ENCODE measurements at places on chromosomes 2 and 18.
A peak's percentile ranks its signal among the peaks of the same experiment; 100 is the strongest.

DNA sequence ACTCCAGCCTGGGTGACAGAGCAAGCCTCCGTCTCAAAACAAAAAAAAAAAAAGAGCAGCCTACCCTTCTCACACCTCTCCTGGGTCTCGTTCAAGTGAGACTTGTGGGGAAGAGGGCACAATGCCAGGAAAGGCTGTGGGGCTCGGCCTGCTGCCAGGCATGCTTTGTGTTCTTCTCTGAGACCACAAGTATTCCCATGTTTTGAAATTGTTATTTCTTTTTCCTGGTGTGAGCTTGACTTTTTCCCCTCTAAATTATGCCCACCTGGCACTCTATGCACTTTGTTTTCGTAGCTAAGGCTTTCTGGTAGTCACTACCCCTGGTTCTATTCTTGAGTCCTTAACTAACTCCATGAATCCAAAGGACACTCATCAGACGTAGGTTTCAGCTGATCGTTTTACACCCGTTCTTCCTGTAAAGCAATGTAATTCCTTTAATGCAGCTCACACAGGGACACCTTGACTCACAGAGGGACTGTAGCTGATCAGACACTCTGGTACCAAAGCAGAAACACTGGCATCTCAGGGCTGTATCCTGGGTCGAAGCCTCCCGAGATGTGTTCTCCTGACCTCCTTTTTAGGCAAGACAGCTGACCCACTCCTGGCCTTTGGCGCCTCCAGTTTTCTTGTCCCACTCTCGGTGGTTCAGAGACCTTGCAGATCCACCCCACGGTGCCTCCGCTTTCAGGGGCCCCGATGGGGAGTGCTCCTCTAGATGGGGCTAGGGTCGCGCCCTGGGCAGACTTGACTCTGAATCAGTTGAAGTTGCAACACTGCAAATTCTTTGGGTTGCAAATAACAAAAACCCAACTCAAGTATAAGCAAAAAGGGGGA lies 193.3 kb upstream of the AGAP1 start:
- peak; percentile 1 for DNase-seq

GRCh38 chr2:47534179-47534919 lies 131.4 kb downstream of the MSH2 start:
- DNase-seq, result peak; percentile 2

- DNase-seq, result no peak
These were observed 78.0 kb upstream of the WIPF1 start for GRCh38 chr2:174675615-174676014.

DNA sequence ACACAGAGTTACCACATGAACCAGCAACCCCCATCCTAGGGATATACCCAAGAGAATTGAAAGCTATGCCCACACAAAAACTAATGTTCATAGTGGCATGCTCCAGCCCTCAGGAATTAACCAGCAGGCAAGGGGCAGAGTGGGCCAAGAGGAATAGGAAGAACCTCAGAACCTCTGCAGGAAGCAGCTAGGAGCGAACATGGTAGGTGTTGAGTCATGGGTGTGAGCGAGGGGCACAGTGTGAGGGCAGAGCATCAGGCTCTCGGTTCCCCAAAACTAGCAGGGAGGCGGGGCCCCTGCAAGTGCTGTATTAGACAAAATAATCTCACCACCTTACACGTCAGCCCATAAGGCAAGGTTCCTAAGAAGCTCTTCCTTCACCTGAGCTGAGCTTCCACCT lies 5.6 kb upstream of the RUFY4 start:
- no peak for DNase-seq

GRCh38 chr2:237715459-237715947 lies 83.1 kb upstream of the RBM44 start:
- DNase-seq, result no peak

- DNase-seq, result no peak
These were observed 100.0 kb downstream of the MAP2 start for GRCh38 chr2:209523867-209524266.

DNA sequence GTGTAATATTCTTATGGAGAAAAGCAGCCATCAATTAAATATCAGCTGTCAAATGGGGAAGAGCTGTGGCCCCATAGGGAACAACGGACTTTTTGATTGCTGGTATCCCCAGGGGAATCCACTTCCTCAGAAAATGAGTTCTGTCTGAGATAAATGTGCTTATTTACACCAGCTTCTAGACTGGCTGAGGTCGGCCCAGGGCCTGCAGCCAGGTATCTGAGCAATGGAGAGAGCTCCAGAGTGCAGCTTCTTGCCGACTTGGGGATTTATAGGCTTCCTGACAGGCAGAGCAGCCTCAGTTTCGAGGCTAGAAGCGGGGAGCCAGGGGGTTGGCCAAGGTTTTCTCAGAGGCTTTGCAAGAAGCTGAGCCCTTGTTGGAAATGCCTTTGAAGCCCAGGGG lies 67.2 kb downstream of the MCFD2 start:
- no peak for DNase-seq

DNA sequence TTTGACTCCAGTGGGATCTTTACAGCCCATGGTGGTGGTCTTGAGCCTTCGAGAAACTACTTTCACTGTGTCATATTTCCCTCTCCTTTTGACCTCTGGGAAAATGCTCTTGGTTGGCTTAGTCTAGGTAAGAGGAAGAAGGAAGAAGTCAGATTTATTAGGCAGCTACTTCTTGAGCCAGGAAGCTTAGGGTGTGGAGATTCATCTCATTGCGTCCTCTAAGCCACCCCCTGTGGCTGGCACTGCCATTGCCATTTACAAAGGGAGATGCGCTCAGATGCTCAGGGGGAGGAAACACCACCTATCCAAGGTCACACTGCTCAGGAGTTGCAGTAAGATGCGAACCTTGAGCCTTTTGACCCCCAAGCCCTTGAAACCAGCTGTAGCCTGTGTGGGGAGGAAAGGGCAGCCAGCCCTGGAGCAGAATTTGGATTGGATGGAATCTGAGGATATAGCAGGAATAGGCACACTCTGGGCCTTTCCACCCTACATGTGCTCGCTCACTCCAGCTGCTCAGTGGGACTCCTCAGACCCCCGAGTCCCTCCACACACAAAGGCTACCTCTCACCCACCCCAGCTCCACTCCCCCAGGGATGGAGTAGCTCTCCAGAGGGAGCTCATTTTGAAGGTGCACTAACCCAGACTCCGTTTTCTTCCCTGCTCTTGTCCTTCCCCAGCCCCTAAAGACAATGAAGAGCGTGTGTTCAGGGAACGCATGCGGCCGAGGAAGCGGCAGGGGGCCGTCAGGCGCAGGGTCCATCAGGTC lies 321.3 kb upstream of the EPAS1 start:
- no peak for DNase-seq
